ENCODE measurements at places on chromosomes 16 and 17. TPM values are rescaled to one million over a fixed set of nuclear protein-coding genes. Genes with fewer than 3 reads are reported as not detected.

Gene ABAT
- 12.1 TPM for total RNA-seq

GRCh38 chr16:50548909-50549560 lies 839 bp downstream of the NKD1 start:
- DNase-seq, result no peak

DNA sequence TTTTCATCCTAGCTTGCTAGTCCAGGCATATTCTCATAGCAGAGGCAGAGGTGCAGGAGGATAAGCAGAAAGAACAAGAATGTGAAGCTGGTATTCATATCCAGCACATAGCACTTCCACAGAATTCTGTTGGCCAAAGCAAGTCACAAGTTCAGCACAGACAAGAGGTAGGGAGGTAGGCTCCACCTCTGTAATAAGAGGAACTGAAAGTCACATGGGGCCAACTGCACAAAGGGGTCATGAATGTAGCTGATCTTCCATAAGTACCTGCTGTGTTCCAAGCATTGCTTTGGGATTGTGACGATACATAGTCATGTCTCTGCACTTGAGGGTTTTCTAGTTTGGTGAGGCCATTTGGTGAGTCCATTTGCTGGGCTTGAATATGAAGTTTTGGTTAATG lies 110.8 kb upstream of the MPHOSPH6 start:
- DNase-seq, result no peak

DNA sequence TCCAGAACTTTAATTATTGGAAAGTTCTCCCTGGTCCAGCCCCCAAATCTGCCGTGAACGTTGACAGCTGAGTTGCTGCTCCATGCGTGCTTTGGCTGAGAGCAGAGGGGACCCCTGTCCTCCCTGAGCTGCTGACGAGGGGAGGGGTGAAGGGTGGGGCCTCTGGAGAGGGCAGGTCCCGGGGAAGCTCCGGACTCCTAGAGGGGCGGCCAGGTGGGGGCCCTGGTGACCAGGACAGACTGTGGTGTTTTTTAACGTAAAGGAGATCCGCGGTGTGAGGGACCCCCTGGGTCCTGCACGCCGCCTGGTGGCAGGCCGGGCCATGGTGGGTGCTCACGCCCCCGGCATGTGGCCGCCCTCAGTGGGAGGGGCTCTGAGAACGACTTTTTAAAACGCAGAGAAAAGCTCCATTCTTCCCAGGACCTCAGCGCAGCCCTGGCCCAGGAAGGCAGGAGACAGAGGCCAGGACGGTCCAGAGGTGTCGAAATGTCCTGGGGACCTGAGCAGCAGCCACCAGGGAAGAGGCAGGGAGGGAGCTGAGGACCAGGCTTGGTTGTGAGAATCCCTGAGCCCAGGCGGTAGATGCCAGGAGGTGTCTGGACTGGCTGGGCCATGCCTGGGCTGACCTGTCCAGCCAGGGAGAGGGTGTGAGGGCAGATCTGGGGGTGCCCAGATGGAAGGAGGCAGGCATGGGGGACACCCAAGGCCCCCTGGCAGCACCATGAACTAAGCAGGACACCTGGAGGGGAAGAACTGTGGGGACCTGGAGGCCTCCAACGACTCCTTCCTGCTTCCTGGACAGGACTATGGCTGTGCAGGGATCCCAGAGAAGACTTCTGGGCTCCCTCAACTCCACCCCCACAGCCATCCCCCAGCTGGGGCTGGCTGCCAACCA lies at the start of gene MC1R:
TSS of gene MC1R (plus strand) at position 410 of the 895 bp plus-strand sequence. CDS start at position 807, 397 bp downstream.
- DNase-seq, result peak; percentile 50

Gene HS3ST2
- 0.24 TPM for total RNA-seq

- no peak for DNase-seq
Observed at GRCh38 chr17:12342161-12342560, 321.5 kb downstream of the MAP2K4 start.

DNA sequence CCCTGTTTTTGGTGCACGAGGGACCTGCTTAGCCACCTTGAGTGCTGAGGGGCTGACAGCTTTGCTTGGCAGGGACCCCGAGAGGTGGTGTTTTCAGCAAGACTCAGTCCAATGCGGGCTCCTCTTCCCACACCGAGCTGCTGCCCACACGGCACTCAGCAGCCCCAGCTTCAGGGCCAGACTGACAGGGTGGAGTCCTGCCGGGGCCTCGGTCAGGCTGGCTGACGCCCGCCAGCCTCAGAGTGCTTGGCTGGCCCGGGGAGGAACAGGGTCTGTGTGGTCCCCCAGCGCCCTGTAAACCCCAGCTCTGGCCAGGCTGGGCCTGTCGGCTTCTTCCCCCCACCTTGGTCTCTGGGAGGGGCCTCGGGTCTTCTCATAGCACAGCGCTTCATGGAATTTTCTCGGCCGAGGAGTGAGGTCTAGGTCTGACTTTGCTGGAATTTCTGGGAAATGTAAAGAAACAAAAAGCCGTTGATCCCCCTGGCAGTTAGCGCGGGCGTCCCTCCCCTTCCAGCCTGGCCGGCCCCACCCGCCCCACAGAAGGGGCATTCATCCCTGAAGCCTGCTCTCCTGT lies 2.6 kb downstream of the SOX8 start:
- no peak for DNase-seq

- no peak for DNase-seq
Observed at GRCh38 chr17:35865412-35866340, 3.0 kb downstream of the HEATR9 start.

DNA sequence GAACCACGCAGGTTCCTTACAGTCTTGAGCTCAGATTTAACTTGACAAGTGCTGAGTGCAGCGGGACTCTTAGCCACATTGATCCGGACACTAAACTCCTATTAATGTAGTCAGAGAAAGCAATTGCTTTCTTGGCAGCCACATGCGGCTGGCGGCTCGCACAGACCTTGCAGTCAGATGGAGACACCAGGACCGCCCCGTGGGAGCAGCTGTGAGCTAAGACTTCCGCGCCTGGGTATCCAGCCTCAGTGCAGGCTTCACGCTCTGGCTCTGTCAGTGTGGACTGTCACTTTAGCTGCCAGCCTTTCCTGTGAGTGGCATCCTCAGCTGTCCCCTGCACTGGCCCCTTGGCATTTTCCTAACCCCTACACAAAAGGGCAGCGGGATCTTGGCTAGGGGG lies 80.9 kb upstream of the NLRP1 start:
- no peak for DNase-seq

- DNase-seq, result no peak
Observed at GRCh38 chr17:65532101-65532890, 29.2 kb downstream of the AXIN2 start.

DNA sequence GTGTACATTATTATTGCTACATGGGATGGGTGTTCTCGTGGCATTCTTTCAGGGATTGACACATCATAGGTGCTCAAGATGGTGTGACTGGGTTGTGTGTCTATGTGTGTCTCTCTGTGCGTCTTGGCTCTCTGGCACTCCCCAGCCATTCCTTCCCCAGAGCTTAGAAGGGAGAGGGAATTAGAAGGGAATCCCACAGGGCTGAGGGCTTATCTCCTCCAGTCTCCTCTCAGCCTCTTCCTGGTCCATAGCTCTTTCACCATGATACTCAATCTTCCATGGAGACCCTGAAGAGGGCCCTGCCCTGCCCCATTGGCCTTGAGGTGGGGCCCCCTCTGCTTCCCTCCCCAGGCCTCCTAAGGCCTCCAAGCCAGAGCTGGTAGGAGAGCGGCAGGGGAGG lies 52.0 kb downstream of the MRM1 start:
- DNase-seq, result no peak

GRCh38 chr17:11324846-11325420 lies 83.9 kb downstream of the SHISA6 start:
- DNase-seq, result no peak

DNA sequence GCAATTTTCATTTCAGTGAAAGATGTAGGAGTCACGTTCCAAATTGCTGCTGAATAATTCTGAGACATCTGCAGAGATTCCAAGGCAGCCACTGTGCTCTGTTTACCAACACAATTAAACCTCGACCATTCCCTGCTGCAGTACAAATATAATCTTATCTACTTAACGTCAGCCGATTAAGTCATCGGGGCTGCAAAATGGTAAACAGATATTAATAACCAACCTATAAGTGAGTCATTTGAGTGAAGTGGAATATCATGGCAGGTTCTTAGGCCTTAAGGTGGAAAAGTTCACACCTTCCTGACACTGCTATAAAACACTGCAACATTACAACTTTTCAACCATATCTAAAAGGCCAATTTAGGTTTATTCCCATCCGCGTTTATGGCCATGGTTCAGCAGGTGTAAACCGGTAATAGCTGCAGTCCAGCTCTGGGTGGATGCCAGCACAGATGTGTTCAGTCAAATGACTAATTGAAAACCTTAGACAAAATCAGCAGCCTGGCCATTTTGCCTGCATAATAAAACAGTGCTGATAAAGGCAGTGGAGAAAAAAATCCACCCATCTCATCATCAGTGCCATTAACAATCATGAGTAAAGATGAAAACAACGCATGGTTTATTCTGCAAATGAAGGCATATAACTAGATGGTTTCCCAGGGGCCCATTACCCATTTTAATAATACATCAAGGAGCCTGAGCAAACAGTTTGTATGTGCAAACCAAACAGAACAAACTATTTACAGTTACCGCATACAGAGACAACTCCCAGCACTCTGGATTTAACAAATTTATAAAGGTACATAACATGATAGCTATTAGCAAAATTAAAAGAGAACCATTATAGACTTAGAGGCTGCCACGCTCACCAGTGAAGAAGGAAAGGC lies 202.9 kb upstream of the IRX3 start:
- peak; percentile 87 for DNase-seq

GRCh38 chr16:19868421-19868820 lies 16.2 kb downstream of the GPRC5B start:
- no peak for DNase-seq

- no peak for DNase-seq
Observed at GRCh38 chr17:44761932-44762810, 3.4 kb downstream of the ADAM11 start.

Gene ST6GALNAC2
- total RNA-seq, result 4.3 TPM

DNA sequence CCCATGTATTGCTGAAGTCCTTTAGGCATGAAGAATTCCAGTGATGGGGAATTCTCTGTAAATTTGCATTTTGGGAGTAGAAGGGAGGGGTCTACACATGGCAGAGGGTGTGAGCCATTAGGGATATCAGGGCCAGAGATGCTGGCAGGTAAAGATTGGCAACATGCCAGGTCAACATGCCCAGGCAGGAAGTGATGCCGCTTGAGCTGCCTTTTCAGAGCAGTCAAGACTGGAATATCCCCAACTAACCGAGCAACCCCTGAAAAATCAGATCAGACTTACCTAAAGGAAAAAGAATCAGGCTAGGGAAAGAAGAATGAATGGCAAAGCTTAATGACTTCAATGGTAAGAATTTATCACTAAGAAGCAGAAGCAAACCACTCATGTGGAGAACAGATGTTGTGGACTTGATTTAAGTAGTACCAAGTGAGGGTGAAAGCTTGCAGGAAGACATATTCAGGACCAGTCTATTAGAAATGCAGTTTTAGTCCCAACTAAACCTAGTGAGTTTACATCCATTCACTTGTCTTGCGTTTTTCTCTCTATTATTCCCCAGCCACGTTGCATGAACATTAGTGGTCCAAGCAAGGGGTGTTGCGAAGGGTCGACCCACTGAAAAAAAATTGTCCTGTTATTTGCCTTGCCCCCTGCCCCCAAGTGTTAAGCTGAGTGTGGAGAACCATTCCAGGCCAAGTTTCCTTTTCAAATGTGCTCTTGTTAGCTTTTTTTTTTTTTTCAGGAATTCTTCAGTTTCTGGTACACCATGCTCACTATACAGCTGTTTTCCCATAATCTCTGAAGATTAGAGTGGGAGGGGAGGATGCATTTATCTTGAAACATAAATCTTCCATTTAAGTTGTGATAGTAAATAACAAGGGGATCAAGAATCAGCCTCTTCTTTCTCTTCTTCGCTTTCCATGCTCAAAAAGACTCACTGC lies 105.2 kb downstream of the ABCA8 start:
- DNase-seq, result no peak

- DNase-seq, result peak; percentile 80
Observed at GRCh38 chr17:3796110-3796821, 4.7 kb downstream of the ITGAE start.

- DNase-seq, result no peak
Observed at GRCh38 chr17:57994436-57994835, 6.4 kb upstream of the VEZF1 start.

- DNase-seq, result no peak
Observed at GRCh38 chr17:4375039-4375748, 8.7 kb upstream of the UBE2G1 start.

GRCh38 chr17:35022536-35023063 lies 40.9 kb downstream of the RFFL start:
- DNase-seq, result peak; percentile 31

- no peak for DNase-seq
Observed at GRCh38 chr16:2597560-2597902, 59.7 kb downstream of the PDPK1 start.

Gene BRICD5
- 8.4 TPM for total RNA-seq

Gene OR1F1
- not detected for total RNA-seq

GRCh38 chr16:77470851-77471250 lies 36.0 kb upstream of the ADAMTS18 start:
- no peak for DNase-seq

- DNase-seq, result no peak
Observed at GRCh38 chr16:86587487-86587886, 9.1 kb downstream of the FOXL1 start.

- DNase-seq, result peak; percentile 53
Observed at GRCh38 chr17:63973930-63974593, 1.3 kb upstream of the SCN4A start.

DNA sequence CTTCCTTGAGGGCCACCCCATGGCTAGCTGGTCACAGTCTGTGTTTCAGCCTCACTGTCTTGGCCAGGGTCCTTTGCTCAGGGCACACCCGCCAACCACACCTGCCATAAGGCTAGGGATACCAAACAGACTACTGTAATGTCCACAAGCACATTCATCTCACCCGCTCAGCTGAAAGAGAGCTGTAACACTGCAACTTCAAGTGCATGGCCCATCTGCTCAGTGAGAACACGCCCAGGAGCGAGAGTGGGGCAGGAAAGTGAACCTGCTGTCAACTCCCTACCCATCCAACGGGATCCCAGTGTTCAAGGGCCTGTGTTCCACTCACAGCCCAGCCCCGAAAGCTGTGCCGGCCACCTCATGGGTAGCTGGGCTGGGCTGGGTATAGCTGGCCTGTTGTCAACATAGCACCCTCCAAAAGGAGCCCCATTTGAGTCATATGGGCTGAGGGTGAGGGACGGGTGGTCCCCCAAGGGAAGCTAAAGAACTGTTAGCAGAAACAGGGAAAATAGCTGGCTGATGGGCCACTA lies 55.7 kb downstream of the SCNN1B start:
- peak; percentile 41 for DNase-seq

DNA sequence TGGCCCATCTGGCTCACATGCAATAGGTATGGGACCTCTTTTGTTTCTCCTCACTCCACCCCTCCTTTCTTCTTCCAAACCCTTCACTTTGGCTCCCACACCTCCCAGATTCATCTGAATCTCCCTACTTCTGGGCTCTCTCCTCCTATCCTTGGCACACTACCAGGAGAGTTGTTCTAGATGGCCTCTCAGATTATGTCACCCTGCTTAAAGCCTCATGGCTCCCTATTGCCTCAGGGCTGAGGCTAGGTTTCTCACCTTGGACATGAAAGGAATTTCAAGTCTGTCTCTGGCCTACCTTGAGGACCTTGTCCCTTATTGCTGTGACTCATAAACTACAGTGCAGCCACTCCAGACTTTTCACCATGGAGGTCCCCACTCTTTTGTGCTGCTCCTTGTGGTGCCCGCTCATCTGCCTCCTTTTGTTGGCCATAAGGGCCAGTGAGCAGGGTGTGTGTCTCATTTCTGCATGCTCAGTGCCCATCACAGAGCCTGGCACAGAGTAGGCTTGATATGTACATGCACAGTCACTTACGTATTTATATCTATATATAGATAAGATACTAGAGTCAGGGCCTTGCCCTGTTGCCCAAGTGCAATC lies 1.0 kb upstream of the MFAP4 start:
- DNase-seq, result no peak

- no peak for DNase-seq
Observed at GRCh38 chr16:17988839-17989238, 347.7 kb downstream of the NPIPA8 start.

Gene RPRML
- 0.26 TPM for total RNA-seq

All from mucosa of descending colon (tissue), 3 donors.